Placental epithelial cell (primary cell): ENCODE measurements at places on chromosomes 3 and 15. TPM values are rescaled to one million over a fixed set of nuclear protein-coding genes. Genes with fewer than 3 reads are reported as not detected.

Gene P3H2
- 15.8 and 28.7 TPM in 2 replicates for total RNA-seq

Gene ZNF80
- under 0.01 TPM in 1 of 2 replicates, not detected in the other for total RNA-seq

Gene SCG3
- total RNA-seq: not detected in 2 replicates

Gene NR1I2
- not detected in 2 replicates for total RNA-seq

Gene FAM81A
- not detected in 2 replicates for total RNA-seq

Gene COPG1
- total RNA-seq: 340 and 452 TPM in 2 replicates

Gene NDN
- total RNA-seq: 30.2 and 42.9 TPM in 2 replicates

Gene SLC51A
- not detected in 2 replicates for total RNA-seq

Gene RASSF1
- total RNA-seq: 13.9 and 22.4 TPM in 2 replicates

Gene IL20RB
- 0.54 and 1.6 TPM in 2 replicates for total RNA-seq

Gene MELTF
- total RNA-seq: 67.6 and 74.6 TPM in 2 replicates

Gene HCN4
- under 0.01 and 0.11 TPM in 2 replicates for total RNA-seq

Gene ZDHHC3
- total RNA-seq: 167 and 202 TPM in 2 replicates

Gene CHST13
- total RNA-seq: not detected in 2 replicates

Gene TEX55
- not detected in 2 replicates for total RNA-seq

Gene WNT7A
- total RNA-seq: 2.0 and 6.8 TPM in 2 replicates

Gene ZNF662
- total RNA-seq: 17.1 and 19.6 TPM in 2 replicates

Gene UCN2
- total RNA-seq: 61.6 and 106 TPM in 2 replicates

Gene AGBL1
- total RNA-seq: not detected in 2 replicates

Gene TUSC7
- total RNA-seq: not detected in 2 replicates

Gene PTPRG
- 8.7 and 15.3 TPM in 2 replicates for total RNA-seq

Gene FAM240A
- not detected in 2 replicates for total RNA-seq

Gene MOBP
- total RNA-seq: 0.76 TPM in 1 of 2 replicates, not detected in the other

Gene TGM4
- total RNA-seq: 7.3 and 16.5 TPM in 2 replicates
